ENCODE measurements at places on chromosomes 1 and 21.
A peak's percentile ranks its signal among the peaks of the same experiment; 100 is the strongest.

DNA sequence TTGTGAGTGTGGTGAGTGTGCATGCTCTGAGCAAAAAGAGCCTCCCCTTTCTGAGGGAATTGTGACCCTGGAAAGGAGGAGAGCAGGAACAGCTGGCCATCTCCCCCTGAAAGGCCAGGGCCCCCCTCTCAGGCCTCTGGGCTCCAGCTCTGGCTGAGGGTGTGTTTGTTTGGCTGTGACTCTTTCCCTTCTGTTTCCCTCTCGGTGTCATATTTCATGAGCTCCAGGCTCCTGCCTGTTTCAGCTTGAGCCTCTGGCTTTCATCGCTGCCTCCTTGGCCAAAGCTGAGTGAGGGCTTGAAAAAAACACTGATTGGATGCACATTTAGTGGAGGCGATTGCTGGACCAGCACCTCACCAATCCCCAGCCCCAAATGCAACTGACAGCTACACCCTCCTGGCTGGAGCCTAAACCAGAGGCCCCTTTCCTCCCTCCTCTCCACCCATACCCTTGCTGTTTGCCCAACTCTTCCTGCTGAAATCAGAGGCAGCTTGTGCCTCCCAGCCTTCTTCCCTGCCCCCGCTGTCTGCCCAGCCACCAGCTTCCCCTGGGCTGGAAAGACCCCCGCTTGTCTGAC, 64.1 kb downstream of the DDR2 start:
- no peak for DNase-seq

DNA sequence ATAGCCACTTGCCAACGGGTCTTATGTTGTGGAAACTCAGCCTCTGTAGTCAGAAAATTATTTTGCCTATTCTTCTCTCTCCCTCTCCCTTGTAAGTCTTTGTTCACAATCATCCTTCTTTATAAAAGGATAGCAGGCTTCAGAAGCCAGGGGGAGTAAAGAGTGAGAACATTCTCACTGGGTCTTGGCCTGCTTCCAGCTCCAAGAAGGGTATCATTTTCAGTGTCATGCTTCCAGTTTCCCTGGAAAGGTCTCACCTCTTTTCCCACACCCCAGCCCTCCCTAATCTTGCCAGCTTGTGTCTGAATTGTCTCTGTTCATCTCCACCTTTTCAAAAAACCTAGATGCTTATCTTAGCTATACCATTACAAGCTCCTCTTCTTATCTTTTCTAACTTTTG, 346.2 kb upstream of the LRRC7 start:
- no peak for DNase-seq

DNA sequence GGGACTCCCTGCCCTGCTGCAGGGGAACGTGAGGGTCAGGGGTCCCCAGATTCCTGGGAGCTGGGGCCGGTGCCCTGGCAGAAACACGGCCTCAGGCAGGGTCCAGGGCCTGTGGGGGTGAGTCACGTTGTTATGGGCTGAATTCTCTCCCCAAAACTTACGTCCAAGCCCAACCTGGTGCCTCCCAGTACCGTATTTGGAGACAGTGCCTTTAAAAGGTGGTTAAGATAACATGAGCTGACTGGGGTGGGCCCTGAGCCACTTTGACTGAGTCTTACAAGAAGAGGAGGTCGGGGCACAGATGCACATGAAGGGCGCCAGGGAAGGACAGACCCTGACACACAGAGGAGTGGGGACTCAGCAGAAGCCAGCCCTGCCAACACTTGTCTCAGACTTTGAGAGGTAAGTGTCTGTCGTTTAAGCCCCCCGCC, 99.9 kb downstream of the WDR4 start:
- no peak for DNase-seq

- DNase-seq, result no peak
Measured at GRCh38 chr1:3402258-3403010, 52.0 kb upstream of the ARHGEF16 start.

DNA sequence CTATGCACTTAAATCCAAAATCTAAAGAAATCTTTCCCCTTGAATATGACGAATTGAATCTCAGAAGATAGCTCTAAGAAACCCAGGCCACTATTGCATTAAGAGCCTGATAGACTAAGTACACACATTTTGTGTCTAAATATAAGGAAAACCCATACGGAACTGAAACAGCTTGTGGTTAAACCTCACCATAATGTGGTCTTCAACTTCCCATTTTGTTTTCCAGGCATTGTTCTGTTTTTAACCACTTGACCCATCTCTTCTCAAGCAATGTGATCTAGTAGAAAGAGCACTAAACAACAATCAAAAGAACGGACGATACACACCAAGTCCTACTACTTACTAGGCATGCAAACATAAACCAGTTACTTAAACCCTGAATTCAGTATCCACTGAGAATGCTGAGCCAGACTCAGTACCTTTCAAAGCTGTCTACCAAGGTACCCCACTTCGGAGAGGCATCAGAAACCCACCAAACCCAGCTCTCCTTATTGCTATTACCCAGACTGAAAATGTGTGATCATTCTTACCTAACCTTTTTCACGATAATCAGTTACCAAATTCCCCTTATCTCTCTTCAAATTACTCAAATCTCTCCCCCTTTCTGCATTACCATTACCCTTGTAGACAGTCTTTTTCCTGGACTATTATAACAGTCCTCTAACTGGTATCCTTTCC, 12.8 kb downstream of the OTUD7B start:
- no peak for DNase-seq

GRCh38 chr1:38555594-38555993, 304.0 kb downstream of the RRAGC start:
- DNase-seq, result no peak

DNA sequence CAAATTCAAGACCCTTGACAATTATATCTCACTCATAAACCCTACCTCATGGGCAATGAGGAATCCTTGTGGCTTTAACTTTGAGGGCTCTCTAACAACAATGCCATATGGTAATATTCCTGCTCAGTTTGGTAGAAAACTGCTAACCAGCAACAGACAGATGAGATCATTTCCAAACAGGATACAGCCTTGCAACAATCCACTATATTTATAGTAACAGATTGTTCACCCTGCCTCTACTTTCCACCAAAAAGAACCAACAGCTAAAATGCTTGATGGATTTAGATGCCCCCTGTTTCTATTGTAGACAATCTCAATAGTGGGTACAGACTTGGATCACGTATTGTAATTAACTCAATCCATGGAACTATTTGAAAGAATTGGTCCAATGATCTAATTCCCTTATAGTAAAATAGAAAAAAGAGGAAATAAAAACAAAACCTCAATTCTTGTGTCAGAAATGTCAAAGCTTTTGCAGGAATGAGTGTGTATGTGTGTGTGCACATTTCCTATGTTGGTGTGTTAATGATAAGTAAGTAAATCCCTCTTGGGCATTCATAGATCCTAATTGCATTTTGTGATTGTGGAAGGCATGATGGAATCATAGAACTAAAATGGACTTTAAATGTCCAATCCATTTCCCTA, 100.0 kb upstream of the EDEM3 start:
- DNase-seq, result no peak

DNA sequence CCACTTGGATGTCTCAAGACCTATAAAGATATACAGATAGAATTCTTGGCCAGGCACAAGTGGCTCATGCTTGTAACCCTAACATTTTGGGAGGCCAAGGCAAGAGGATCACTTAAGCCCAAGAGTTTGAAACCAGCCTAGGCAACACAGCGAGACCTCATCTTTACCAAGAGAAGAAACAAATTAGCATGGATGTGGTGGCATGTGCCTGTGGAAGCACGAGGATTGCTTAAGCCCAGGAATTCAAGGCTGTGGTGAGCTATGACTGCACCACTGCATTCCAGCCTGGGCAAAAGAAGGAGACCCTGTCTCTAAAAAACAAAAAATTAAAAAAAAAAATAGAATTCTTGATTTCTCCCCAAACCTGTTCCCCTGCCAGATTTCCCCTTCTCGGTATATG, 8.3 kb downstream of the ASAP3 start:
- DNase-seq, result no peak

GRCh38 chr21:42381347-42381984, 14.4 kb downstream of the TMPRSS3 start:
- DNase-seq, result peak; percentile 24

GRCh38 chr1:15411593-15412137, 2.0 kb downstream of the EFHD2 start:
- no peak for DNase-seq
